MCF 10A (cell line): ENCODE measurements at places on chromosomes 2 and 18.
A peak's percentile ranks its signal among the peaks of the same experiment; 100 is the strongest.

GRCh38 chr2:195202163-195202845 is 454.7 kb upstream of the SLC39A10 start:
- no peak for DNase-seq

DNA sequence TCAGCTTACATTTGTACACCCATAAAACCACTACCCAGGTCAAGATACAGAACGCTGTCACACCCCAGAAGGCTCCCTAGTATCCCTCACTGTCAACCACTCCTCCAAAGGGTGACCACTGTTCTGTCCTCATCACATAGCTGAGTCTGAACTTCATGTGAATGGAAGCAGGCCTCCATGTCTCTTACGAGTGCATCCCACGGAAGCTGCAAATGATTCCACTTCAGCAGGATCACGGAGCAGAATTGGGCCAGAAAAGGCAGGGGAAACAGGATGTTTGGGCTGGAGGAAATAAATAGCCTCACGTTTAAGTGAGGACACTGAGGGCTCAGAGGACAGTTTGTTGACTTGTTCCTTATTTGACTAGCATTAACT is 38.4 kb downstream of the LBH start:
- no peak for DNase-seq

DNA sequence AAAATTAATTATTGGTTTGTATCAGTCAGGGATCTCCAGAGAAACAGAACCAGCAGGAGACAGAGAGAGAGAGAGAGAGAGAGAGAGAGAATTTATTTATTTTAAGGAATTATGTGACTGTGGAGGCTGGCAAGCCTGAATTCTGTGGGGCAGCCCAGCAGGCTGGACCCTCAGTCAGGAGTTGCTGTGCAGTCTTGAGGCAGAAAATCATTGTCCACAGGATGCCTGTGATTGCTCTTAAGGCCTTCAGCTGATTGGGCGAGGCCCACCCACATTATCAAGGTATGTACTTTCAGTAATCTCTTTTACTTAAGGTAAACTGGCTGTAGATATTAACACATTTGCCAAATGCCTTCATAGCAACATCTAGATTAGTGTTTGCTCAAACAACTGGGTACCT is 155.3 kb downstream of the SEPTIN10 start:
- DNase-seq: no peak

DNA sequence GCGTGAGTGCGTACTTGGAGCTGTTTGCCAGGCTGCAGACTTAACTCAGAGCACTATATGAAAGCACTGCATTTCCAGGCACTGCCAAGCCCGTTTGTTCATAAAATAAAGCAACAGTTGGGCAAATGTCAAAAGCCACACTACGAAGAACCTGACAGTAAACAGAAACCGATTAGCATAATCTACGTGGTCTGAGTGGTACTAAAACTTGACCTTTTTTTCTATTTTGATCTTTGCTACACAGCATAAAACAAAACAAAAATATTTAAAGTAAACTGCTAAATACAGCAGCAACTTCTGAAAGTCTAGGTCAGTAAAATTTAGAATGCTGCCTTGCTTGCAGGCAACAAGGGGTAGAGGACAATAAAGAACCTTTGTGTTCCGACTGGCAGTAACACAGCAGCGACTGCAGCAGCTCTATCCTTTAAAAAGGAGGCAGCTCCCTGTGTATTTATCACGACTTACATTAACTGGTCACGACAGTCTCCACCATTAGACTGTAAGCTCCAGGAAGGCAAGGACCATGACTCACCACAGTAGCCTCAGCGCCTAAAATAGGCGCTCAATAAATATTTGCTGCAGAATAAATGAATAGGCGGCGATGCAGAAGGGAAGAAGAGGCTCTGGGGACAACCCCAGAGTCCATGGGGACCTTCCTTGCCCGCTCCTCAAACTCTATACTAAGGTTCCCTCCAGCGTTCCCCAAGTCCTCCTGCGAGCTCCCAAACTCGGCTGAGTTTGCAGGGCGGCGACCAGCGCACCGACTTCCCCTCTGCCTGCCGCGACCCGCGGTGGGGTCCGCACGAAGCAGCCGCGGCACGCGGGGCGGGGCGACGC is 902 bp downstream of the SS18 start:
- peak; percentile 45 for DNase-seq

DNA sequence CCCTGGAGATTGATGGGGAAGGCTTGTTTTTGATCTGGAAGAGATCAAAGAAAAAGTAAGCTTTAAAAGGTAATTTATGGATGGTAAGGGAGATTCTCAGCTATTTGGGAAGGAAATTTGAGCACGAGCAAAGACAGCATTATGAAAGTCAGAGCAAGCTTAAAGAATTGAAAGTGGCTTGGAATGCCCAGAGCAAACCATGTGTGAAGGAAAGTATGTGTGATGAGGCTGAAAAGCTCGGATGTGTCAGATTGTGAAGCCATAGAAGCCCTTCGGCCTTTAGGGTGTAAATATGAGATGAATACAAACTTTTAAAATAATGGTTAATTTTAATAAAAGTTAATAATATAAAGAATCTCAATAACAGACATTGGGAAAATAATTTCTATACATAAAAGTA is 377.4 kb upstream of the DSEL start:
- DNase-seq: no peak

DNA sequence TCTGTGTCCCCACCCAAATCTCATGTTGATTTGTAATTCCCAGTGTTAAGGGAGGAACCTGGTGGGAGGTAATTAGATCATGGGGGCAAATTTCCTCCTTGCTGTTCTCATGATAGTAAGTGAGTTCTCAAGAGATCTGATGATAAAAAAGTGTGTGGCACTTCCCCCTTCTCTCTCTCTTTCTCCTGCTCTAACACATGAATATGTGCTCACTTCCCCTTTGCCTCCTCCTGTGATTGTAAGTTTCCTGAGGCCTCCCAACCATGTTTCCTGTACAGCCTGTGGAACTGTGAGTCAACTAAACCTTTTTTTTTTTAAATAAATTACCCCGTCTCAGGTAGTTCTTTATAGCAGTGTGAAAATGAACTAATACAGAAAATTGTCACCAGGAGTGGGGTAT is 380.0 kb downstream of the MEIS1 start:
- no peak for DNase-seq

DNA sequence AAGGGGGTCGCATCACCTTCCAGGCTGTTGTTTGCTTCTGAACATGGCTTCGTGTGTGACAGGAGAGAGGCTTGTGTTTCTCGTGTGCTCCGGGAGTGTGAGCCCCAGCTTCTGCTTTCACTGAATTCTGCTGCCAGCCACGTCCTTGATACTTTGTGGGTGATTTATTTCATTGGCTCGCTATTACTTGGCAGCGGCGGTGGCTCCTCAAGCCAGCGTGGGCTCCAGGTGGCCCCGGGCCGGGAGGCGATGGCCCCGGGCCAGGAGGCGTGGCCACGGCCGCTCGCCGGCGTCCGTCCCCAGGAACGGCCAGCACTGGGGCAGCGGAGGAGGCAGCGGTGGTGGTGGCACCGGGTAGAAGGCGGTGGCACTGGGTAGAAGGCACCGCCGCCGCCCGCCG is 63.1 kb downstream of the NAPG start:
- peak; percentile 8 for DNase-seq

- DNase-seq: peak; percentile 17
These were observed 3.2 kb upstream of the VAPA start for GRCh38 chr18:9910661-9911060.

- DNase-seq: no peak
These were observed 28.0 kb downstream of the PLA2R1 start for GRCh38 chr2:160034396-160034795.

DNA sequence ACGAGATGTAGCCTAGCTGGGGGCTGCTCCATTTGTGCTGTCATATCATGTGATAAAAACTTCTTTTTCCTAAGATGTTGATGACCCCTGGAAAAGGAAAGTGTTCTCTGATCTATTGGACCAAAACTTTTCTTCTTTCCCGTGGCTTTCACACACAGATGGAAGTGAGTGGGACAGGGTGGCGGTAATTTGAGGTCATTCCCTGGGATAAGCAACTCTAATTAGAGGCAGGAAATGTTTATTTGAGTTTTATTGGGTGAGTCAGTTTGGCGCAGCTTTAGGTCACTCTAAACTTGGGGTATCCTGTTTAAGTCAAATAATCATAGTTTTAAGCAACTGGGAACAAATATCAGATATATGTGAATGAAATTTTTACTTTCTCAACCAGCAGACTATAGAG is 221.0 kb upstream of the EPAS1 start:
- no peak for DNase-seq

- no peak for DNase-seq
These were observed 248.1 kb upstream of the UBE2E3 start for GRCh38 chr2:180732337-180732736.

DNA sequence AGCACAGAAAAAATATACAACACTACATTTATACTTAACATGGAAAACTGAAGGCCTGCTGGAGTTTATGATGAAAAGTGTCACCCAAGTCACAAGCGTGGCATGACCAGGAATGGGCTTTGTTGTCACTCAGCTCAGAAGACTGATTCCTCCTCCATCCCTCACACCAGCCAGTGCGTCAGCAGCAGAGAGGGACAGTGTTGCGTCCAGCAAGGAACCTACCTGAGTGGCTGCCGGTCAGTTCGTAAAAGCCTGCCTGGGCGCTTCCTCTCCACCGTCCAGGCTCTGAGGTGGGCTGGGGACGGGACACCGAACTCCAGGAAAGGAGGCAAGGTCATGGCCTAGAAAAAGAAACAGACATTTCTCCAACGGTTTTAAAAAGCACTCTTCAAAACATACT is 77.4 kb downstream of the USP40 start:
- no peak for DNase-seq

GRCh38 chr2:148548716-148549400 is 95.7 kb upstream of the EPC2 start:
- DNase-seq: no peak

DNA sequence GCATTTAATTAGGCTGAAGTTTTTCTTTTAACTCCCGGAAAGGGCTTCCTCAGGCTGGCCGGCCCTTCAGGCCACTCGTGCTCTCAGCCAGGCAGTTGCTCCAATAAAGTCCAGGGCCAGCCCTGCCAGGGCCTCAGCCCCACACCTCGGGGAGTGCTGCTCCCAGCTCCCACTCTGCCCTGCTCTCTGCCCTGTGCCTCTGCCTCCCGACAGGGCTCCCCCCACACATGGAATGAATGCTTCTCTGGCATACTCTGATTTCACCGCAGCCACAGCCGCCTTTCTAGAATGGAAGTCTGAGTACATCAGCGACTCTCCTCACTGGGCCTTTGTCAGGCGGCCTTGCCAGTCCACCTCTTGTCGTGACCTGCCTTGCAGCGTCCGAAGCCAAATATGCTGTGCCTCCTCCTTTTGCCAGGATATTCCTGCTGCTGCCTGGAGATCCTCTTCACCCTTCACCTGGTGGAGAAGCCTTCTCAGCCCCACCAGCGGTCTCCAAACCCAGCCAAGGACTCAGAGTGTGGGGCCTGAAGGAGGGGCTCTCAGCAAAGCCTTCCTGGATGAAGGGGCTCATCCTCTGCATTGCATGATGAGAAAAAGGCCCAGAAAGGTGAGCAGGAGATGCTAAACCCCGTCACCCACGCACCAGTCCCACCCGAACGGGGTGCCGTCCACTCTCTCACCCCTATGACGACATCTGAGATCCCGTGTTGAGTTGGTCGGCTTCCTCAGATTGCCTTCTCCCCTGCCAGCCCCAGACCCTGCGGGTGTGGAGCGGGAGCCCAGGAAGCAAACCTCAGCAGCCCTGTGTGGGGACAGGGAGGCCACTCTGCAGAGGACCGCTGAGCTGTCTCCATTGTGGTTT is 472.7 kb upstream of the HS6ST1 start:
- no peak for DNase-seq

DNA sequence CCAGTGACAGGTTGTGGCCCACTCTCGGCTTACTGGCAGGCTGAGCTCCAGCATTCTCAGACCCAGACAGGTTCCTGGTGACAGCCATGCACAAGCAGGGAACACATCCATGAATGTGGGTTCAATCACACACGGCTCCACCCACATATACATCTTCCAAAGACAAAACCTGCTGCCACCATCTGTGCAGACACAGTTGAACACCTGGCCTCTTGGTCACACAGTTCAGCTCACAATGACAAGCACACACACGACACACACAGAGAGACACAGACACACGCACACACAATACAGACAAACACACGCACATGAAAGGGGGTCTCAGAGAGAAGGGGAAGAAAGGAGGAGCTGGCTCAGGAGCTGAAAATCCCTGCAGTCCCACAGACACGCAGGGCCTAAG is 32.1 kb upstream of the PTMA start:
- no peak for DNase-seq

DNA sequence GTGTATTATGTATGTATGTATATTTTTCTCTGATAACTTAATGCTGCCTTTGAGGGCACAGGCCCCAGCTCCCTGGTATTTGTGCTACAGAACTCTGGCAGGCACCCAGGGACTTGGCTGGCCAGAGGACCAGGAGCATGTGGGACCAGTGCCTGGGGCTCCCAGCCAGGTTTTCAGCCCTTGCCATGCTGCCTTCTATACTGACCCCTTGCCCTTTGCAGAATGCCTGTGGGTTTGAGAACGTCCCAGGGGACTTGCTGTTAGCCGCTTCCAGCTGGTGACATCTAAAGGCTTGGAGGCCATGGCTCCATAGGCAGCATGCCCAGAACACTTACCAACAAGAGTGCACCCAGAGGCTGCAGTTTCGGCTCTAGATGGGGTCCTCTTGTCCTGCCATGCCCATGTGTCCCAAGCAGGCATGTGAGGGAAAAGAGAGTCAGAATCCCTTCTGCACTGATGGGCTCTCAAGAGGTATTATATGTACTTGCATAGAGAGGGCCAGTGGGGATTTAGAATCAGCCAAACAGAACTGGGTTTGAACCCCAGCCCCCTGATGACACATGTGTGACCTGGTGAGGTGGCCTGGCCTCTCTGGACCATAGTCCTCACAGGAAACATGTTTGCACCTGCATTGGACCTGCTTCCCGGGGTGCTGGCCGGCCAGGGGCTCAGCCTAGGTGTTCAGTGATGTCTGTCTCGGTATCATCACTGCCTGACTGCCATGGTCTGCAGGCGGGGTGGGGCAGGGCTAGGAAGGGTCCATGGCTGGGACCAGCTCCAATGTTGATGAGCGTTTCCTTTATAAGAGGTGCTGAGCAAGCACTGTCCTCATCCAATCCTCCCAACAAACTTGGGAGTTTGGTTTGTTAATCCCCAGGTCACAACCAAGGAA is 119.2 kb upstream of the FHL2 start:
- DNase-seq: peak; percentile 31

GRCh38 chr2:216328347-216328746 is 43.9 kb downstream of the MARCHF4 start:
- DNase-seq: peak; percentile 55

DNA sequence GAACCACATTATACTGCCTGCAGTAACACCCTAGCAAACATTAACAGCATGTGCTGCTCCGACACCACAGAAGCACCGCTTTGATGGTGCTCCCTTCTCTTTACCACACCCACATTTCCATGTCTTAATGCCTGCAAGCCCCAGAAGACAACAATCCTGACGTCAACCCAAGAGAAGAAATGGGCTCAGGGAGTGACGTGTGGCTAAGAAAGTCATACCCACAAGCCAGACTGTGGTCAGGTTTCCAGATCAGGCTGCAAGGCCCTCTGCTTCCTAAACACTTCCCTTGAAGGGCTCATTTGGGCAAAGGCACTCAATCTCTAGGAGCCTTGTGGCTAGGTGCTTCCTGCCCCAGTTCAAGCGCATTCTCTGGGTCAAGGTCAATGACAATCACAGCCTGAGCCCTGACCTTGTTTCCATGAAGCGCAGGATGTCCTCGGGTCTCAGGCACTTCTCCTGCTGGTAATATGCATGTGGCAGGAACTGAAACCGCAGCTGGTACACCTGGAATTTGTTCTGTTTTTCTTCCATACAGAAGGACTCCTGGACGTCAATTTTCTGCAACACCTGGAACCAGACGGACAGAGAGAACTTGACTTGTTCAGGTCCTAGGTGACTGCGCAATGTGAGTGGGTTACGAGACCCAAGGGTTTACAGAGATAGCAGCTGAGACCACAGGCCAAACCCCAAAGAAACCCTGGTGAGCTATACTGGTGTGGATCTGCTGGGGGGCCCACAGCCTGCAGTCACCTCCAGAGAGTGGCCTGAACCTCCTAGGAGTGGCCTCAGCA is 67.2 kb downstream of the POLR1A start:
- DNase-seq: no peak
